ENCODE measurements at places on chromosomes 4 and X.

DNA sequence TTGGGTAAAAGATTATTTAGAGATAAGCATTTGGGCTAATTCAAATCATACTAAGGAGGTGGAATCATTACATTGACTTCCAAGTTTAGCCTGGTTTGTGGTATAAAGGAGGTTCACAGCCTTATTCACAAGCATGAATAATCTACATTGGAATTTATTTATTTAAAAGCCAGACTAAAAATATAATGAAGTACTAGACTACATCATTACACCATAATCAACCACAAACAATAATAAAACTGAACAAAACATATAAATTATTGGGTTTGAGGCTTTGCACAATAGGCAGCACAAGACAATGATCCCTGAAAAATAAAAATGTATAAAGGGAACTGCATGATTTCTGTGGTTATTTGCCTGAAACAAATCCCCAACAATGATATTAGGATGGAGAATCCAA, 314.0 kb downstream of the GBA3 start:
- DNase-seq, result no peak

DNA sequence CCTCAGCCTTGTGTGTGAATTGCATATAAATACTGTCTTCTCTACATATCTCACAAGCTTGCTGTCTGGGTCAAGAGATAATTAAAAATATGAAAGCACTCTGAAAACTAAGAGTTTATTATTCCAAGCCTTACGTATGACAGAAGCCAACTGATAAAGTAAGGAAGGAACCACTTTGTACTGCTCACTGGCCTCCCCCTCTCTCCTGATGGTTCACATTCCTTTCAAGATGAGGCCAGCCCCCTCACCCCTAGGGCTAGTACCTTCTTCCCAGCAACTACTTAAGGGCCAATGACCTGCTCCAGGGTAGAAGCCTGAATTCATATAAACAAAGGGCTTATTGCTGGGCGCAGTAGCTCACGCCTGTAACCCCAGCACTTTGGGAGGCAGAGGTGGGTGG, 5.4 kb upstream of the SOWAHD start:
- no peak for DNase-seq

DNA sequence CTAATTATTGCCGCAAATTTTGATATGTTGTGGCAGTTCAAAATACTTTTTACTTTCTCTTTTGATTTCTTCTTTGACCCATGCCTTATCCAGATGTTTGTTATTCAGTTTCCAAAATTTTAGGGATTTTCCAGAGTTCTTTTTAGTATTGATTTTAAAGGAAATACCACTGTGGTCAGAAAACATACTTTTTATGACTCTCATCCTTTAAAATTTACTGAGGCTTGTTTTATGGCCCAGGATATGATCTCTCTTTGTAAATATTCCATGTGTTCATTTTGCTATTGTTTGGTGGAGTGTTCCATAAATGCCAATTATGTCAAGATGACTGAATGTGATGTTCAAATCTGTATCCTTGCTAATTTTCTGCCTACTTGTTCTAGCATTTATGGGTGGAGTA, 272.3 kb upstream of the DIPK2B start:
- DNase-seq, result no peak

DNA sequence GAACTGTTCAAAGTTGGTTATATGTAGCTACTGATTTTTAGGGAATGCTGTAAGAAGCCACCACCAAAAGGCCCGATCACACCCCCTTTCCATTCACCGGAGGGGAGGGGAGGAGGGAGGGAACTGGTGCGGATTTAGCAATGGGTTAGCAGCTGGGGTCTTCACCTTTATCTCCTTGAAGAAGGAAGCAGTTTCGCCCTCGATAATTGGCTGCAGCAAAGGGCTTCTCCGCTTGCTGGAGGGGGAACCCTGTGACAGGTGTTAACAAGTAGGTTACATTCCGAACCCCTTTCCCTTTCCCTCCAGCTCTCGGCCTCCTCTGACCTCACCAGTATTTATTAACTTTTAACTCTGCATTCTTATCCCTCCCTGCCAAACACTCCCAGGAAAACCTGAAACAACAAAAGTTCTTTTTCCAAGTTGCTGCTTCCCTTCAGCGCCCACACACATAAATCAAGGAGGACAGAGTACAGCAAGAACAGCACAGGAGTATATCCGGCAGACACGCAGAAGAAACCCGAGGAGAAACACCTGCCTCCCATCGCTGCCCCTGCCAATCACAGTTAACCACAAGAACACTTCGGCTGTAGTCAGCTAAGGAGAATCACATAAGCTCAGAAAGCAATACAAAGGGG, 39.8 kb upstream of the NAP1L5 start:
- no peak for DNase-seq

DNA sequence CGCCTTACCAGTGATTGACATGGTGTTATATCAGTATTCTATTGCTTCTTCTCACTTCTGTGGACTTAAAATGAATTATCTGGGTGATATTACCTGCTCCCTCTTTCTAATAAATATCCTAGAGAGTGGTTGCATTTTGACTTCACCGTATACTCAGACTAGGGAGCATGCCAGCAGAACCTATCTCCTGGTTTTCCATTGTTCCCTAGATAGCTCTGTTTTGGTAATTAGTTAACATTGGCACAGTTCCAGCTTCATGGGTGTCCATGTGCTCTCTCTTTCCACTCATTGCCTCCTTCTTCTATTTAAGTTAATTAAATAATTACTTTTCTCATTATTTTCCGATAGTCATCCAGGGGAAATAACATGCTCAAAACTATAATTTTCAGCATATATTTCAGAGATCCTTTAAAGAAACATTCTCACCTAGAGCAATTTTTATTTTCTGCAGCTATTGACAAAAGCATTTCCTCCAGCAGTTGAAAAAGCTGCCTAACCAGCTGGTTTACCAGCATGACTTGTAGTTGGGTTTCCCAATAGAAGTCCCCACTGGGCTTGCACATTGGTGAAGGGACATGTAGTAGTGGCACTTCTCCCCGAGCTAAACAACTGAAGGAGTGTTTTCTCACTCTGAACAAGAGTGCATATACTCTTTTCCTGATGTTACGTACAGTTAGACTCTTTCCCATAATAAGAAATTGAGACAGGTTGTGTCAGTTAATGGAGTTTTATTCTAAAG, 27.9 kb upstream of the PAPSS1 start:
- no peak for DNase-seq

- DNase-seq, result no peak
These were observed 86.2 kb downstream of the PHEX start for GRCh38 chrX:22118161-22118830.

- no peak for DNase-seq
These were observed 622.7 kb downstream of the PCDH18 start for GRCh38 chr4:136909626-136910025.

- DNase-seq, result no peak
These were observed 576.9 kb upstream of the PCDH10 start for GRCh38 chr4:132572210-132572609.

DNA sequence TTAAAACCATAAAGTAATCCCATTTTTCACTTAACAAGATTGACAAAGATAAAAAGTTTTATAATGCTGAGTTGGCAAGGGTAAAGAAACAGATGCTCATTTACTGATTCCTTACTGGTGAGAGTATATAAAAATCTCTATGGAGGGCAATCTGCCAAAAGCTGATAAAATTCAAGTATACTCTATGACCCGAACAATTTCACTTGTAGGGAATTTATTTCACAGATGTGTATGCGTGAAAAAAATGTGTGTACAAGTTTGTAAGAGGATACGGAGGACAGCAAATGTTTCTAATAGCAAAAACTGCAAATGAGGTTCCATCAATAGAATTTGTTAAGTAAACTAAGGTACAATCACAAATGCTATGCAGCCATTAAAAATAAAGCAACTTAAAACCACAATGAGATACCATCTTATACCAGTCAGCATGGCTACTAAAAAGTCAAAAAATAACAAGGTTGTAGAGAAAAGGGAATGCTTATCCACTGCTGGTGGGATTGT, 23.4 kb downstream of the DHX15 start:
- DNase-seq, result no peak

- DNase-seq, result no peak
These were observed 18.0 kb upstream of the GBA3 start for GRCh38 chr4:22674700-22675099.

DNA sequence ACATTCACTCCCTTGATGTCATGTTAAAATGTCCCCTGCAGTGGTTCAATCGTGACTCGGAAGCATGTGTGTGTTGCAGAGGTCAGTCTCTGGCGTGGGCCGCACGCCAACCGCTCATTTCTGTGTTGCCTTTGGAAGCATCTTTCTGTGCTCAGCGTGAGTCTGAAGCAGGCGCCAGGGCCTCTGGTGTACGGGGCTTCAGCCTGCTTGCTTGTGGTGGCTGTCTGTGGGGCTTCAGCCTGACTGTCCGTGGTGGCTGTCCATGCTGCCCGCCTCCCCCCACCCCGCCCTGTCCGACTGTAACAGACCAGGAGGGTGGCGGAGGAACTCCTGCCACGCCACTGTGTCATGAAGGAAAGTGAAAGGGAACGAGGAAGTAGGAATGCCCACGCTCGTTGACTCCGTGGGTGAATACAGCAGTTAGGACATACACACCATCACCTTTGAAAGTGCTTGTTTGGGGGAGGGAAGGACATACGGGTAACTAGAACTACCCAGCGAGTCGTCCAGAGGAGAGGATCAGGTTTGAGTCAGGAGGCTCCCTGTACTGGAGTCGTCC, 14.7 kb upstream of the CLCN4 start:
- no peak for DNase-seq

- no peak for DNase-seq
These were observed 324 bp upstream of the MSN start for GRCh38 chrX:65667157-65667502.
